Activated naive CD8-positive, alpha-beta T cell treated with anti-CD3 and anti-CD28 coated beads, Interleukin-2, amount 10 ng/mL, durations not matched to agents 7 days and 5 days (primary cell): ENCODE measurements at places on chromosomes 2 and 18. TPM values are rescaled to one million over a fixed set of nuclear protein-coding genes. Genes with fewer than 3 reads are reported as not detected.

DNA sequence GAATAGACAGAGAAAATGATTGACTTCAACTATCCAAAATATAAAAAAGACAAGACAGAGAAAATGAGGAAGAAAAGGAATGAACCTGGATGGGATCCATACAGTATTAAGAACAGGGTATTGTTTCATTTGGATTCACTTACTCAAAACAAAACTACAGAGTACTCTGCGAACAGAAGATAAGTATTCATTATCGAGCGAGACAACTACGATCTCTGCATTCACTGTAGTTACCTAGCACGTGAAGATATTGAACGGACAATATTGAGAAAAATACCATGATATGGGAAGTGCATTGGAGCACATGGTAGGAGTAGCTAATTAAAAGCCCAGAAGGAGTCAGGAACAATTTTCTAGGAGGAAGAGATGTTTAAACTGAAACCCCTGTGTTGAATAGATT lies 1.0 kb upstream of the ORC2 start:
- DNase-seq = no peak

CFC1 gene
- total RNA-seq = not detected

- DNase-seq = no peak
Measured at GRCh38 chr2:240325016-240326007, 110.2 kb upstream of the GPC1 start.

DNA sequence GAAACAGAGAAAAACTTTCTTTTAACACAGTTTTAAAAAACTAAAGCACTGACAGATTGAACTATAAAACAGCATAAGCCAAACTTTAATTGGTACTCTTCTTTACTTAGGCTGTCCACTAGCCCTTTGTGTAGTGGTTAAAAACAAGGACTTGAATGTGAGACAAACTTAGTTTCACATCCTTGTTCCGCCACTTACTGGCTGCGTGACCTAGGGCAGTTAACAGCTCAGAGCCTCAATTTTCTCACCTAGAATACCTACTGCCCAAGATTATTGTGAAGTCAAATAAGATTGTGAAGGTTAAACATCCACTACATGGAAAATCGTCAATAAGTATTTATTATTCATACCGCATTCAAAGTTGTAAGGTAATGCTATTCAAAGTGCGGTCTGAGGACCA lies 2.0 kb downstream of the WDR35 start:
- no peak for DNase-seq

DNA sequence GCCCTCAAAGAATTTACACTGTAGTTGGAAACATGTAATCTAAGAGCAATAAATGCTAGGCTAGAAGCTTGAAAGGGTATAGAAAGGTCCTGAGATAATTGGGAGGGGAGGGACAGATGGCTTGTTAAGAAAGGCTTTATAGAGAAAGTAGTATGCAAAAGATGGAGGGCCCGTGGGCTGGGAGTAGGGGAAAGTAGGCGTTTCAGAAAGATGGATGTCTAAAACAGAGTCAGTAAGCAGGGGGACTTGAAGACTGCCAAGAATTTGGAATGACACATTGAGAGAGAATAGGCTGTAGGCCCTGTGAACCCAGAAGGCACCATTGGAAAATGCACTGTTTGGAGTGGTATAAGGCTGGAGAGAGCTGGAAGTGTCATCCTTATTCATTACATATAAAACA lies 822 bp downstream of the PSMG2 start:
- no peak for DNase-seq

- DNase-seq = no peak
Measured at GRCh38 chr18:59388817-59389216, 29.8 kb upstream of the LMAN1 start.

DNA sequence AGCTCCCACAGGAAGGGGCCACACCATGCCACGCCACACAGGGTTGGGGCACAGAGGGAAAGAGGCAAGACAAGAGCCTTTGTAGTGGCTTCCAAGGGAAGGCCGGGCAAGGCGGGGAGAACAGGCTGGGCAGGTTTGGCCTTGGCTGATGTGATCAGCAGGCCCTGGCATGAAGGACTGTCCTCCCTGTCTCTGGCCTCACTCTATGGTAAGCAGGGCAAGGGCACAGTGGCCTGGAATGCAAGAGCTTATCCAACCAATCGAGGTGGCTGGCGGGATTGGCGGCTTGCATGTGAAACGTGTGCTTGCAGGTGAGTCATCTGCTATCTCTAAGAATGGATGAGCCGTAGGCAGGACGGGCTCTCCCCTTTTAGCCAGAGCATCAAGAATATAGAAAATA lies 6.4 kb upstream of the ATP9B start:
- DNase-seq = no peak

SCG2 gene
- not detected for total RNA-seq

DNA sequence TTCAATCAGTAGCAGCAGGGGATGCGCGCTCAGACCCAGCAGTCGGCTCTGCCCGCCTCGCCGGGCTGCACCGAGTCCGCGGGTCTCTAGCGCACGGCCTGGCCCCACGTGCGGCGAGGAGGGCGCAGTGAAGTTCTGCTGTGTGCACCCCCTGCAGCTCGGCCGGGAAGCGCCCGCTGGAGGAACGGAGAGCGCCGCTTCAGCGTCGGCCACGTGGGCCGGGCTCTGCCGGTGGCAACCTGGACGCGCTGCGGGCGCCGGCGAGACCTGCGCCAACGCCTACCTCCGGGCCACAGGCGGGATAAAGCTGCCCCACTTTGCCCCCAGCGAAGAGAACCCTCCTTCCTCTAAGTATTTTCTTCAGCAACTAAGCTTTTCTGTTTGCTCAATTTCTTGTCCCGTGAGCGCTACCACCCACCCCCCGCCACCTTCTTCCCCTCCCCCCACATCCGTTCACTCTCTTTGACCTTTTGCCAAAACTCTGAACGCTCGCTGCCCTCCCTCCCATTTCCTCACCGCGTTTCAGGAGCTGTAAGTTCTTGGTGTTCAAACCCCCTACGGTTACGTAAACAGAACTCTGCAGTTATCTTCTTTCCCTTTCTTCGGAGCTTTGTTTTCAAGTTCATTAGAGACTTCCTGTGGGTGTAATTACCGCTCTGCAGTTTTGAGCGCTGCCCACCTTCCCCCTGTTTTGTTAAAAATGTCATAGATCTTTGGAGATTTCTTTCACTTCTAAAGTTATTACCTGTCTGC lies 42.6 kb upstream of the EDAR start:
- DNase-seq = peak; percentile 76

CYP27A1 gene
- total RNA-seq = 3.0 TPM

GRCh38 chr2:78261454-78261853 lies 739.3 kb upstream of the LRRTM4 start:
- no peak for DNase-seq

BMP10 gene
- not detected for total RNA-seq

ACTG2 gene
- total RNA-seq = 0.22 TPM

- peak; percentile 30 for DNase-seq
Measured at GRCh38 chr18:38940863-38941531, 1375.4 kb upstream of the CELF4 start.

DNA sequence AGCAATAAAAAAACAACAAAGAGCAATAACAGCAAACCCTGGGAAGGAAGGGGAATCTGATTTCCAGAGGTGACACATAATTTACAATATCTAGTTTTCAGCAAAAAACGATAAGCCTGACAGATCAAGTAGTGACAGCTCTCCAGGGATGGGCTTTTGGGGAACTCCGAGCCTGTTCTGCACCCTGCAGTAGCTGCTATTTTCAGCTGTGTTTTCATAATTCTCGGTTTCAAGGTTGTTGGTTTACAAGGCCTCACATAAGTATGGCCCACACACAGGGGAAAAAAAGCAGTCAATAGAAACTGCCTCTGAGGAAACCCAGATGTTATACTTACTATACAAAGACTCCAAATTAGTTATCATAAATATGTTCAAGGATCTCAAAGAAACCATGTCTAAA lies 67.7 kb upstream of the CTLA4 start:
- DNase-seq = no peak

GRCh38 chr2:222025881-222026271 lies 272.9 kb downstream of the PAX3 start:
- DNase-seq = no peak

DNA sequence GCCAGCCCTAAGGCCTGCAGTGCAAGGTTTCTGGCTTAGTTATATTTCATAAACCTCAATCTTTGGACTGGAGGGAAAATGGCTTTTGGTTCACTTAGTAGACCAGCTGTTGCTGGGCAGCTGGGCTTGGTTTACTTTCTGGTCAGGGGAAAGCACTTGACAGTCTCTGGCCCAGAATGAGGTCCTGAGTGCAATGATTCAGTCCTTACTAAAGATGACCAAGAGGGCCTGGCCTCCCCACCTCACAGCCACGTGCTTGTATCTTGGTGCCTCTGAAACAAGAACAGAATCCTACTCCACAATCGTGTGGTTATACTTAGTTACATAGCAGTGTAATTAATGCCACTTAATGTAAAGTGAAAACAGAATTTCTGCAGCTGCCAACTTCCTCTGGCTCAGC lies 325.5 kb upstream of the MEIS1 start:
- no peak for DNase-seq

DNA sequence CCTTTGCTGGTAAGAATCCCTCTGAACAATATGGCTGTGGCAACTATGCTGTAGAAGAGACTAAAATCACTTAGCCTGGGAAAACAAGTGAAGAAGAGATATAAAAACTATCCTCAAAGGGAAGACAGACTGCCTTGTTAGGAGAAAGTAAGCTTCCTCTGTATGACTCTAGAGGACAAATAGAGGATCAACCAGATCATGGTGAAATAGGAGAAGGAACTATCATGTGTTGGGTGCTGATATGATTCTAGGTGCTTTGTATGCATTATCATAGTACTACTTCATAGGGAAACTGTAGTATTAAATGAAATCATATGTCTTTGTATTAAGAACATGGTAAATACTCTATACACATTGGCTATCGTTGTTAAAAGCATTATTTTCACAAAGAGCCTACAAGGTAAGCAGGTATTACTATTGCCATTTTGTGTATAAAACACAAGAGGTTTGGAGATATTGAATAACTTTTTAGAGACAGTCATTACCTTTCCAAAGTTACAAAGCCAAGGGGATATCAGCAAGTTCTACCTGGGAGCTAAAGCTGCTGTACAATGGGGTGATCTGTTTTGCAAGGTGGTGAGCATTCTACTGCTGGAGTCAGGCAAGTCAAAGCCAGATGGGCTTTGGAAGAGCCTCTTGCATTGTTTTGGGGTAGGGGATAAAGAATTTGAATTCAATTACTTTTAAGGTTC lies 402.6 kb downstream of the ALK start:
- DNase-seq = no peak

DNA sequence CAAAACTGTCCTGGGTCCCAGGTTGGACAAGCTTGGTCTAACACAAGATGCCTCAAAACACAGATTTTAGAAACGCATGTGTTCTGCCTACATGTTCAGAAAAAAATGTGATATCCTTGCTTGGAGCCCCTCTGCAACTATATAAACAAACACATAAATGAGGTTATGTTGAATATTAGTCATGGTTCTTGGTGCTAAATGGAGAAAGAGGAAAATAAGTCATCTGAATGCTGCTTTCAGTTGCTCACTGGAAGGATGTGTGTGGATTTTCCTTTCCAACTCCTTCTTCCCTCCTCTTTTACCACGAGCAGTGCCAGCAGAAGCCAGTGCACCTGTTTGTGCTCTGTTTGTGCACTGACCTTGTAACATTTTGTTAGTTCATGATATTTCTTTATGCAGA lies 85.3 kb downstream of the PIEZO2 start:
- DNase-seq = no peak

ADRA2B gene
- 0.17 TPM for total RNA-seq

DNA sequence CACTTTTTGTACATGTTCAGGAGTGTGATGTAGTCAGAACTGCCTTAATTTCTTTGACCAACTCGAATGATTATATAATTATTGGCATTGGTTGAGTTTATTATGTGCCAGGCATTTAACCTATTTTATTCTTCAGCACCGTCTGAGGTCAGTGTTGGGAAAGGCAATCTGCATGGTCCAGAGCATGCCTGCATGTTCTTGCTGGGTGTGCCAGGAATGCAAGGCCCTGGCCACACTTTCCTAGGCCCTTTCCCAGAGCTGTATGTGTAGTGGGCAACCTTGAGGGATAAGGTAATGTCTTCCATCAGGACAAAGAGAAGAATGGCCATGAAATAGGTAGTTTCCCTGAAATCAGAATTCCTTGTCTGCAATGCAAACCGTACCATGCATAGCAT lies 9.7 kb upstream of the SNRNP200 start:
- DNase-seq = no peak

- no peak for DNase-seq
Measured at GRCh38 chr2:218125095-218125494, 733 bp upstream of the CXCR2 start.

- no peak for DNase-seq
Measured at GRCh38 chr2:224565452-224566035, 19.6 kb downstream of the CUL3 start.

GRCh38 chr2:240246173-240246820 lies 105.8 kb upstream of the OTOS start:
- no peak for DNase-seq

GRCh38 chr2:134245340-134245984 lies 8.4 kb upstream of the MGAT5 start:
- DNase-seq = peak; percentile 60
